Fibroblast of the aortic adventitia (primary cell): ENCODE measurements at places on chromosomes 2 and 18. TPM values are rescaled to one million over a fixed set of nuclear protein-coding genes. Genes with fewer than 3 reads are reported as not detected.
A peak's percentile ranks its signal among the peaks of the same experiment; 100 is the strongest.

DNA sequence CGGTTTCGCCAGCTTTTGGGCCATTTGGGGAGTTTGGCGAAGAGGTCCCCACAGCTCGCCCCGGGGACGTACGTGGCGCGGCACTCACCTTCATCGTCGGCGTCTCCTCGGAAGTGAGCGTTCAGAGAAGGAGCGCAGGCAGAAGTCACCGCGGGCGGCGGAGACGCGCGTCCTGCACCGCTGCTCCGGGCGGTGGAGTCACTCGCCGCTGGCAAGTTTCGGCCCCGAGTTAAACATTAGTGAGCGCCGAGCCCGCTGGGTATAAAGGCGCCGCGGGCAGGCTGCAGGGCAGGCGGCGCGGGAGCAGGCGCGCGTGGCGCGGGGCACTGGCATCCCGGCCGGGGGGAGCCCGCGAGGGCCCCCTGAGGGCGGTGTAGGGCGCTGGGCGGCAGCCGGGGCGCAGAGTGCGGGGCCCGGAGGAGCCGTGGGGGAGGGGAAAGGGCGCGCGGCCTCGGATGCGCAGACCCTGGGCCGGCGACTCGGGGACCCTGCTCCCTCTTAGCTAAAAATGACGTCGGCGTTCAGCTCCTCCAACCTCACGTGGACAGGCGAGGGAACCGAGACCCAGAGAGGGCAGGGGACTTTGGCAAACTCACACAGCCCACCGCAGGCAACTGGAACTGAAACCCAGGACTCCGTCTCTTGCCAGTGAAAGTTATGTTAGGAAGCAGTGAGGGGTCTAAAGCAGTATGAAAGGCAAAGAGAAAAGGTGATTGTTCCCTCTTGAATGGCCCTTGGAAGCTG lies at the start of gene DPP4:
DPP4 (minus strand) TSS at position 328 of the 744 bp plus-strand sequence; CDS start at position 94, 234 bp downstream.
- no peak for DNase-seq

GRCh38 chr2:165675551-165675968 lies 118.5 kb downstream of the GALNT3 start:
- DNase-seq = no peak

DNA sequence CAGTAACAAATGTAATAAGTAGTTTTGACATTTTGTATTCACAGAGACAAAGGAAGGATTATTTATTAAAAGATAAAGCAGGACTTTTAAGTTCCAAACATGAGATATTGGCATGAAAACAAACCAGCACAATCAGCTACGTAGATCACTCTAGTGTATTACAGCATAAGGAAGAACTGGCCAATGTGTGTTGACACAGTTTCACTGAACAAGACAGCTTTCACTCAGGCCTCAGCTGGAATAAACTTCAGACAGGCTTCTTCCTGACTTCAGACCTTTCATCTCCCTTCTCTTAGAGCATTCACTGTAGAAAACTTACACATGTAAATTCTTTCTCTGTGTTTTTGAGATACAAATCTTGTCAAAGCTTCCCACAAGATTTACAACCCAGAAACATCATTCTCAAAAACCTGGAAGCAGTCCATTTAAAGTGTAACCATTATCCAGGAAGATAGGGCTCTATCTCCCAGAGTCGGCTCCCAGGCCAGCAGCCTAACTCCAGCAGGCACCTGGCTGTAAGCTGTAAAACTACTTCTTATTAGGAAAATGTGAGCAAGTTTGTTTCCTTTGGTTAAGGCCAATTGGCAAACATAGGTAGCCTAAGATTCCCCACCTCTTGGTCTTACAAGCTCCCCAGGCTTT lies 768.3 kb upstream of the CDH7 start:
- DNase-seq = no peak

DNA sequence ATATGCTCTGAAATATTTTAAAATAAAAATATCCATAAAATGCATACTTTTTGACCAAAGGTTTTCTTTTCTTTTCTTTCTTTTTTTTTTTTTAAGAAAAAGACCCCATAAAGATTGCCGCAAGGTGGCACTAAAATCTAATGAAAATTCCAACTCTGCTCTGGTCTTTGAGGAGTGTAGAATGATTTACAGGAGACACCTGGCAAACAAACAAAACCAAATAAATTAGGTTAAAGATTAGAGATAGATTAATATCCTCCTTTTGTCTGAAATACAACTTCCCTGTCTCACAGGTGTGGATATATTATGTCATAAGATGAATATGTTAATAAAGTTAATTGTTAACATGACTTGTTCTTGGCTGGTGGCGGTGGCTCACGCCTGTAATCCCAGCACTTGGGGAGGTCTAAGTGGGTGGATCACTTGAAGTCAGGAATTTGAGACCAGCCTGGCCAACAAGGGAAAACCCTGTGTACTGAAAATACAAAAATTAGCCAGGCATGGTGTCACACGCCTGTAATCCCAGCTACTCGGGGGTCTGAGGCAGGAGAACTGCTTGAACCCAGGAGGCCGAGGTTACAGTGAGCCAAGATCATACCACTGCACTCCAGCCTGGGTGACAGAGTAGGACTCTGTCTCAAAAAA lies 3.5 kb upstream of the RHOB start:
- DNase-seq = peak; percentile 80

The SERPINB7 gene
- 0.27 TPM in 1 of 2 replicates, not detected in the other for total RNA-seq

DNA sequence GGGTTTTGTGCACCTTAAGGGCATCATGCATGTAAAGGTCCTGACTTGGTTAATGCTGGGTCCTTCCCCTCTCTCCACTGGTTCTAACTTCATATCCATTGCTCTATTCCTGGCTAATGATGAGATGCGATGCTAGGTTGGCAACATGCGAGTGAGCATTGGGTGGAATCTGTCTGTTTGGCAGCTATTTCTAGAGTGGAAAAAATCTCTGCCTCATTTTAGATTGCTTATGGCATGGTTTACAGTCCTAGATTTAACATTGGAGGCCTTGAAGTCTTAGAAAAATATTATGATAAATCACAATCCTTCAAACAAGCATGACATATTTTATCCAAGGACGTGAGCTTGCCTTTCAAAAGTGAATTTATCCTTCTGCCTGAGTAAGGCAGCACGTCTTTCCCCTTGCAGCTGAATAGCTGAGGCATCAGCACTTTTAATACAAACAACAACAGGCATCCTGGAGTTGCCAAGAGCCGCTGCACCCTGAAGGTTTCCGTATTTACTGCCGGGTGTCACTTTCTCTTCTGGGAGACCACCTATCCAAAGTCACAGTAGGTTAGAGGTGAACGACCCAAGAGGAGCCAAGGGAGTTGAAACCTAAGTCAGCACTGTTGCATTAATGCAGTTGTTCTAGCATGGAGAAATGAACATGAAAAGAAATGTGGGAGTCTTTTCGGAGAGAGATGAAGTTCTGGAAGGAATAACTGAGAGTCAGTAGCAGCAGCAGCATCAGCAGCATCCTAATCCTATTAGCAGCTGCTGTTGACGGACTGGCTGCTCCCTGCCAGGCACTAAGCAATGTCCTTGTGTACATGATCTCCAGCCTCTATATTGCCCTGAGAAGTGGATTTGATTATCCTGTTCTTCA lies 78.4 kb downstream of the MAPK4 start:
- no peak for DNase-seq
